ENCODE measurements at places on chromosomes 2 and 18.

- DNase-seq = no peak
Observed at GRCh38 chr2:48424866-48425265, 105.1 kb upstream of the STON1 start.

GRCh38 chr18:36673452-36673851 is 155.3 kb downstream of the TPGS2 start:
- DNase-seq = no peak

DNA sequence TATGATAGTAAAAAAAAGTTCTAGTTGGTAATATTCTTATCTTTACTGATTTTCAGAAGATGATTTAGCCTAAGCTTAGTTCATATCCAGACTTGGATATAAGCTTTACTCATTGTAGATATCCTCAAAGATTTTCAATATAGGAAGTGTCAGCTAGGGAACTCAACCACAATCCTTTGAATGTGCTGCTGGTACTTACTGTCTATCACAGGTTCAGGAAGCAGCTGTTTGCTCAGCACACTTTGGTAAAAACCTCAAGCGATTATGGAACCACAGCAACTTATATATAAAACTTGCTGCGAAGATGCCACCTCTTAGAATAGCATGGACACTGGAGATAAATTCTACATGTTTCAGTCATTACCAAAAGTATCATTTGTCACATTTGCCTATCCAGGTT is 60.1 kb upstream of the TNFRSF11A start:
- DNase-seq = no peak

- DNase-seq = no peak
Observed at GRCh38 chr2:136135921-136136906, 18.3 kb upstream of the CXCR4 start.

DNA sequence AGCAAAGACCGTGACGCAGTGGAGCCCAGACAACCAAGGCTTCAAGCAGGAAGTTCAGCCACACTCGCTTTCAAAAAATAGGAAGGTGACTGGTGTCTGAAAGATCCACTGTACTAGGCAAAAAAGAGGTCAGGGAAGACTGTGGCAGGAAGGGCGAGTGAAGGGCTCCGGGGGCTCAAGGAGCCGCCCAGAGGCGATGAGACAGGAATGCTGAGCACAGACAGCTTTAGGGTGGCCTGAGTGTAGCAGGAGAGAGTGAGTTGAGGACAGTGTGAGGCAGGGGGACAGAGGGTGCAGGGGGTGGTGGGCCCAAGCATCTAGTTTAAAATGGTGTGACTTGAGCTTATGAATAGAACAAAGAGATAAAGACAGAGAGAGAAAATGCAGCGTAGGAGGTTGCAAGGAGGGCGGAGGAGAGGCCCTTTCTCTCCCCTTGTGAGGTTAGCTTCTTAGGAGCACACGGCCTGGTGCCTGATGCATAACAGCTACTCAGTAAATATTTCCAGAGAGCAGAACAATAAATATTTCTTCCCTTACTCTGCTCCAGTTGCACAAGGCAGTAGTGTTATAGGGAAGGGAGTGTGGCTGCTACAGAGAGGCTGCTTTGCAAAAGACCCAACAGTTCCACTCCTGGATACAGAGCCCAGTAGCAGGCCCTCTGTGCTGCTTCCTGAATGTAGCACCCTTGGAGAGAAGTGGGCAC is 789.7 kb upstream of the RAB6C start:
- no peak for DNase-seq

DNA sequence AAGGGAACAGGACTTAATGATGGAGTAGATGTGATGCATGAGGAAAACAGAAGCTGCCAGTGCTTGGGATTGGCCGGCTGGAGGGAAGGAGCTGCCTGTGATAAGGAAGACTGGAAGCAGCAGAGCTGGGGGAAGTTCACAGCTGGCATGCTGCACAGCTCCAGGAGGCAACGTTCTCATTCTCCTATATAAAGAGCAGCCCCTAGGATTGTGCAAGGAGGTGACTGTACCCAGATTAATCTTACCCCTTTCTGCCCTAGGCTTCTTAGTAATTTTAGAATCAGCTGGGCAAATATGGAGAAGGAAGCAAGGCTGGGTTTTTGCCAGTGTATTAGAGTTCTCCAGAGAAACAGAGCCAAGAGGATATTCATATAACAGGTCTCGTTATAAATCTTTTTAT is 155.8 kb downstream of the ALPK2 start:
- DNase-seq = no peak

DNA sequence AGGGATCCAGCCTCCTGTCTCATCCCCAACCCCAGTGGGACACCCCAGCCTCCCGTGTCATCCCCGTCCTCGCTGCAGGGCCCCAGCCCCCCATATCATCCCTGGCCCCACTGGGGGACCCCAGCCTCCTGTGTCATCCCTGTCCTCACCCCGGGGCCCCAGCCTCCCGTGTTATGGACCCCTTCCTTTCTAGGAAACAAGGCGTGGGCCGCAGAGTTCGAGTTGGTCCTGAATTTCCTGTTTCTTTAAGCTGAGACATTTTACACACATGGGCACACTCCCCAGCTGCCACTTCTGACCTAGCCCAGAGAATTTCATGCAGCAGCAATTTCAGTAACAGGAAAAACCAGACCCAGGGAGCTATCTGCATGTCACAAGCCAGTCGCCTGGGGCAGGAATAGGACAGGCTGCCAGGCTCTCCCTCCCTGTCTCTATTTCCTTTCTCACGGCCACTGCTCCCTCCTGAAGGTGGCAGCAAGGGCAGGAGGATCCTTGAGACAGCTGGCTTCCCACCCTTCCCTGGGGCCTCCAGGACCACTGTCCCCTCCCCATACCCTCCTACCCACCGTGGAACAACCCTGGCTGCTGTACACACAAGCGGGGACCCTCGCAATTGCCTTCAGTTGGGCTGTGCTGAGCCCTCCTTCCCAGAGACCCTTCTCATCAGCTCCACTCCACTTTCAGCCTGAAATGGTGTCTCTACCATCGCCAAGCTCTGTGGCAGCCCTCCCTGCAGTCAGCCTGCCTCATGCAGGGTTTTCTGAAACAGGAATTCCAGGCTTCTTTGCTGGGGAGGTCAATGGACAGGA is 141.9 kb upstream of the ID2 start:
- no peak for DNase-seq

DNA sequence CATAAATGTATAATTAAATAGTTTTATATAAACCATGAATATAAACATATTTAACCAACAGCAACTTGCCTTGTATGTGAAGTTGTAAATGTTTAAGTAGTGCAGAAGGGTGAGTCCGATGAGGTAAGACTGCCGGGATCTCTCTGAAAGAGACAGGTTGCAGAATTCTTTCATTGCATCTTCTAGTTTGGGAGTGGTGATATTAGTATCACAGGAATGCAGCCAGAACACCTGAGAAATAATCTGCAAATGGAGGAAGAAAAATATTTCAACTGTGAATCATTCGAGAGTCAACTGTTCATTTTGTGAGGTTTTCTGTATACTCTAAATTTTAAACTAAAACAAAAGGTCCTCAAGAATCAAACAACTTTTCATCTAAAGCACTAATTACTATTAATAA is 123.0 kb downstream of the ABCA12 start:
- no peak for DNase-seq

DNA sequence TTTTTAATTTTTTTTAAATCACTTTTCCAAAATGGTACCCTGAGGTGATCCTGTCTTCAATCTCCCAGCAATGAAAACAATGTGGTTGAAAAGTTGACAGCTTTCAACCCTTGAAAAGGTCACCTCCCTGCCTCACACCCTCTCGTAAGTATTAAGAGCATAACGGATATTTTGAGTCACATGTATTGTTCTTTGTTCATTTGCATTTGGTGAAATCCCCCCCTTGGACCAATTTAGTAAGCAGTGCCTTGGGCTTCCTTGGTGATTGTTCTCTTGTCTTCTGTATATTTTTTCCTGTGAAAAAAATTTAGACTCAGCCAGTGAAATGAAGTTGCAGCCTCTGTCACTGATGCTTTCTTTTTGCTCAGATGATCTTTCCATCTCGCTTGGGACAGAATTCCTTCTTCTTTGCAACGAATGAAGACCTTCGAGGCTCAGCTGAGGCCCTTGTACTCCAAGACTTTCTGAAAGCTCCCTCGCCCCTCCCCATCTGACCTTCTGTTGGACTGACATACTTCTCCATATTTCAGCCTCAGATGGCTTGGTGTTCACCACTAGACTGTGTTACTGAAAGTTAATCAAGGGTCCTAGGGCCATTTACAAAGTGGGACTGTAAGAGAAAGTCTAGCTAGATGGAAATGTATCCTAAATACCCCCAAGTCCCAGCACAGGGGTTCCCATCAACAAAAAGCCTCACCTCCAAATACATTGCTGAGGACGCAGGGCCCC is 158.4 kb downstream of the BCL2 start:
- no peak for DNase-seq

DNA sequence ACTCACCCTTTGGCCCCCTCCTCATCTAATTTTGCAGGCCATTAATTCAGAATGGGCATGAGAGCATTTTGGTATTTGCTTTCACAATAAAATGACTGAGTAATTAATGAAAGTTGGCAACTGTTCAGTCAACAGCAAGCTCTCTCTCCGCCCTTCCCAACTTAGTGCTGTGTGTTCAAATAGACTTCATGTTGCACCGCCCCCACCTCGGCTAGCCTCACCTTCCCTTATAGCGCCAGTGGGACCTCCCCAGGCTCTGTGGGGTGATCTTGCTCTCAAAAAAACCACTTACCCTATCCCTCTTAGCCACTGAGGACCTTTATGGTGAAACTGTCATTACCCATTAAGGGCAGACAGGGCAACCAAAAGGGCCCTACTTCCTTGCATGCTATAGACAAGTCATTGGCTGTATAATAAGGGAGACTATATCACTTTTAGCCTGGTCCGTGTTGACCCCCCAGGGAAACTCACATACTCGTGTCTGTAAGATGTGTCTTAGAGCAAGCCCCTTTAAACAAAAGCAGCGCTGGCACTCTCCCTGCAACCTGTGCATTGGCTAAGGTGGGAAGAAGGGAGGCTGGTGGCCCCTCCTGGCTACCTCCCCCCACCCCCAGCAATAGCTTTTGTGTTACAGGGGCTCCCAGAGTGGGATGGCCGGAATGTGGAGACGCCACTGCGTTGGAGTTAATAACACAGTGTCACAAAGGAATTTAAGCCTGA is 15.2 kb downstream of the EN1 start:
- no peak for DNase-seq

- no peak for DNase-seq
Observed at GRCh38 chr2:212814941-212815340, 276.3 kb upstream of the ERBB4 start.

DNA sequence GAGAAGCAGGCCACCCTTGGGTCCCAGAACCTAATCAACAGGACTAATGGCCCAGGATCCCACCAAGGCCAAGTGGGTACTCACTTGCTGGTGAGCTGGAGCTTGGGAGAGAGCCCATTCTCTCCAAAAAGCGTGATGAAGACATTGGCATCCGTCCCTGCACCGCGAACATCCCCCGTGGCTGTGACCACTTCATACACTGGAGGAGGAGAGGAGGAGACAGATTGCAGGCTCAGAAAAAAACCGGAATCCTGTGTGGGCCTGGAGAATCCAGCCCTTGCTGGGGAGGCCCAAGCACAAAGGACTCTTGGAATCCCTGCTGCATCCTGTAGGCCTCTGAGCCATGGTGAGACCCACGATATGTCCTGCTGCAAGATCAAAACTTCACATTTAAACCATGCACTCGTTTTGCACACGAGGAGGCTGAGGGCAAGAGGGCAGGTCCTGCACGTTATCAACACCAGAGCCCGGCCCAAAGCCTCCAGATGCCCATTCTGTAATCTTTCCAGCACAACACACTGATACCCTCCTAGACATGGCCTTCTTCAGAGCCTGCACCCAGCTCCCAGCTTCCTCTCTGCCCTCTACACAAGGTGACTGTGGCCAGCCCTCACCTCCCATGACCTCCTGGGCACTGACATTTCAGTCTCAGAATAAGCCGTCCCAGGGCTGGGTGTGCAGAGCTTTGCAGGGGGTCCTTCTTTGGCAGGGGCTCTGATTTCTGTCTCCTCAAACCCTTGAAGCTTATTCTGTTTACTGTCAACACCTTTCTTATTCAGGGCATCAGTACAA is 7.8 kb downstream of the LOXHD1 start:
- DNase-seq = no peak

DNA sequence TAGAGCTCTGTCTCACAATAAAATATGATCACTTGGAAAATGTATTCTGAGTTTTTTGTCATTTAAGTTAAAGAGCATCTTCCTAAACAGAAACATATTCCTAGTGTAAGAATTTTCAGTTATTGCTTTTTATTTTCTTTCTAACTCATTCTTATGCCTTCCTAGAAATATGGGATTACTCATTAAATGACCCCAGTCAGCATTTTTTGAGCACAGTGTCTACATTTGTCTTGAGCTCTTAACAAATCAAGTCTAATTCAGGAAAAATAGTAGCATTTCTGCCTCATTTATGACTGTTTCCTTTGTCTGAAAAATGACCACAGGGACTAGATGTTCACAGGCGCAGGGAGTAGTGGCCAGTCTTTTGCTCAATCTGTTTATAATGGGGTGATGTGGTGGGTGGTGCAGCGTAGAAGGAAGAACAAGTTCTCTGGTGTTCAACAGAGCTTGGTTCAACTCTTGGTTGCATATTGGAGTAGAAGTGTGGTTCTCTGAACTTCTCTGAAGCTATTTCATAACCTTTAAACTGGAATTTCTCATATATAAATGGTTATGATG is 267.1 kb downstream of the CYRIA start:
- no peak for DNase-seq

- DNase-seq = no peak
Observed at GRCh38 chr18:61847164-61847791, 45.5 kb downstream of the RNF152 start.

DNA sequence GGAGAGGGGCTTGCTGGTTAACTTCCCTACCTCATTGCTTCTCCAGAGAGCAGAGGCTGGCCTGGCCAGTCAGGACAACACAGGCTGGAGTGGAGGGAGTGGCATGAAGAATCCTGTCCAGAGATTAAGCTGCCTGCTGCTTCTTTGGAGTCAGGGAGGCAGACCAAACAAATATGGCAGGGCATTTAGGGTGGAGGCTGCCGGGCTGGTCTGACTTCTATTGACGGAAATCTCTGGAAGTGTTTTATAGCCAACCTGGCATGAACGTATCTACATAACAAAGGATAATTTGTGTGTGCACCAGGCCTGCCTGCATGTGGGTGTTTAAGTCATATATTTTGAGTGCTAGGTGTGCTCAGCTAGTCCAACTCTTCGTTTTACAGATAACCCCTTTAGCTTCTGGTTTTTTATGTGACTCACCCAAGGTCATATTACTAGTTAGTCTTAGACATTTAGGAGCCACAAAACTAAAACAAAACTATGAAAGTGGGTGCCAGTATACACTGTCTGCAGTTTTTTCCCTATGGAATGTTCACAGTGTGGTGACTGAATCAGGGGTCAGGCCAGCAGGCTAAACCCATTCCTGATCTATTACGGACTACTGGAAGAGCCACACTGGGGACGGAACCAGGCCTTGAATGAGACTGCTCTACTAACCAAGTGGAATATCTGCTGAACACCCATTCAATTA is 5.5 kb downstream of the NPC1 start:
- peak; percentile 67 for DNase-seq

DNA sequence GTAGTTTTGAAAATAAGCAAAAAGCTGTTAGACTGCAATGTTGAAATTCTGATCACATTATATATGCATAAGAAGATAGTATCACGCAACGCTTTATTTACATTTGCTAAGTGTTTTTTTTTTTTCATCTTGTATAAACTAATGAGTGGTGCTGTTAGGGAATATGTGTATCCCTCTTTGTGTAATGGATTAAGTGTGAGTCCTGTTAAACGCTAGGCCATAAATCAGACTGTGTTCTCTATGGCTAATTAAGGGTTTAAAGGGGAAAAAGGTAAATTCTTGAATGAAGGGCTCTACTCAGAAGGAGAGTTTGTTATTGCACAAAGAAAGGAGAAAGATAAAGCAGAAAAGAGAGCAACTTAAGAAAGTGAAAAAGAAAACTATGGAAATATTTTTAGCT is 4.8 kb upstream of the ASXL3 start:
- no peak for DNase-seq

GRCh38 chr2:181052523-181052891 is 72.1 kb downstream of the UBE2E3 start:
- DNase-seq = no peak

Measured in non-pigmented ciliary epithelial cell (primary cell).